ENCODE measurements at places on chromosomes 16 and 17.

DNA sequence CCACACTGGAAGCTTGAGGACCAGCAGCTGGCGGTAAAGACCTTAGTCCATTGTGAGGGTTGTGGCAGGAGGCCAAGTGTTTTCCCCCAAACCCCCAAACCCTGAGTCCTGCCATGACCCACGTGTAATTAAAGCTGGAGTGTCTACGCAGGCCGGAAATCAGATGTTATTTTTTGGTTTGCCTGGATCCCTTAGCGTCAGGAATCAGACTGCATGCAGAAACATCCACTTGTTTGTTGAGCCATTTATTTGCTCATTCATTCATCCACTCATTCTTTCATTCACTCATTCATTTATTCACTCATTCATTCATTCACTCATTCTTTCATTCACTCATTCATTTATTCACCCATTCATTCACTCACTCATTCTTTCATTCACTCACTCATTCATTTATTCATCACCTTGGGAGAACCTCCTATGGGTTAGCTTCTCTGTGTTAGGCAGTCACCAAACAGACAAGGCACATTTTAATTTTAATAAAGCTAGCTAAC is 313.1 kb downstream of the MAF start:
- DNase-seq: no peak

DNA sequence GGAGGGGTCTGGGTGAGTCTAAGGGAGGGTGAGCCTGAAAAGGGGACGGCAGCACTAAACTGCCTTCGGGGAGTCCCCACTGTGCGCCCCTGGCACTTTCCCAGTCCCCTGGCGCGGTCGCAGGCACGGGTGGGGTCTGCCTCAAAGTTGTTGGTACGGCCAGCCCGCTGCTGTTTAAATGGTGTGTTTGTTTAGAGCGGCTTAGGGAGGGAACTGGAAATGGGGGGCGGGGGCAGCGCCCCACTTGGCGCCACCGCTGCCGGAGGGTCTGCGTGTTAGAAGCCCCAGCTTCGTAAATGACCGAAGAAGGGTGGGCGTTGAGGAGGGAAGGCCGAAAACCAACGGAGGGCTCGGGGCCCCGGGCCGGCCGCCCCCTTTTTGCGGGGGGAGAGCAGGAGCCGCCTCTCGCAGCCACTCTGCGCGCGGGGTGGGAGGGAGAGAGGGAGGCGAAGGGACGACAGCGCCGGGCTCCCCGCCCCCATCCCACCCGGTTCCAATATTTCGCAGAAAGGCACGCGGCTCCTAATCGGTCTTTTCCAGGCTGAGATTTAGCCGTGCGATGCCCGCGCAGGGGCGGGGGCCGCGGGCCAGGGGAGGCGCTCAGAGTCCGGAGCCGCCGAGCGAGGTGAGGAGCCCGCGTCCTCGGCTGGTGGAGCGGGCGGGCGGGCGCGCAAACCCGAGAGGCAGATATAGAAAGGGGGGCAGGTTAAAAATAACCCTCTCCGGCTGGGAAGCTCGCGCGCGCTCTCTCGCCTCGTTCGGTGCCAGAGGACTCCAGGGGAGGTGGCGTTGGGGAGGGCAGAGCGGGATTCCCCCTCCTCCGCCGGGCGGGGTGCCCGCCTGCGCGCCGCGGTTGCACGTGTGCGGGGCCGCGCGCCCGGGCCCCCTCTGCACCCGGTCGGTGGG is 54.9 kb downstream of the SREBF1 start:
- peak; percentile 64 for DNase-seq

GRCh38 chr16:17329391-17329790 is 141.4 kb downstream of the XYLT1 start:
- no peak for DNase-seq

- DNase-seq: no peak
Observed at GRCh38 chr16:8828541-8829165, 31.0 kb downstream of the PMM2 start.

- no peak for DNase-seq
Observed at GRCh38 chr17:57125866-57126265, 40.8 kb downstream of the AKAP1 start.

GRCh38 chr16:70676675-70677498 is 9.0 kb downstream of the MTSS2 start:
- DNase-seq: no peak

GRCh38 chr16:26344976-26345375 is 653.2 kb downstream of the HS3ST4 start:
- DNase-seq: no peak

DNA sequence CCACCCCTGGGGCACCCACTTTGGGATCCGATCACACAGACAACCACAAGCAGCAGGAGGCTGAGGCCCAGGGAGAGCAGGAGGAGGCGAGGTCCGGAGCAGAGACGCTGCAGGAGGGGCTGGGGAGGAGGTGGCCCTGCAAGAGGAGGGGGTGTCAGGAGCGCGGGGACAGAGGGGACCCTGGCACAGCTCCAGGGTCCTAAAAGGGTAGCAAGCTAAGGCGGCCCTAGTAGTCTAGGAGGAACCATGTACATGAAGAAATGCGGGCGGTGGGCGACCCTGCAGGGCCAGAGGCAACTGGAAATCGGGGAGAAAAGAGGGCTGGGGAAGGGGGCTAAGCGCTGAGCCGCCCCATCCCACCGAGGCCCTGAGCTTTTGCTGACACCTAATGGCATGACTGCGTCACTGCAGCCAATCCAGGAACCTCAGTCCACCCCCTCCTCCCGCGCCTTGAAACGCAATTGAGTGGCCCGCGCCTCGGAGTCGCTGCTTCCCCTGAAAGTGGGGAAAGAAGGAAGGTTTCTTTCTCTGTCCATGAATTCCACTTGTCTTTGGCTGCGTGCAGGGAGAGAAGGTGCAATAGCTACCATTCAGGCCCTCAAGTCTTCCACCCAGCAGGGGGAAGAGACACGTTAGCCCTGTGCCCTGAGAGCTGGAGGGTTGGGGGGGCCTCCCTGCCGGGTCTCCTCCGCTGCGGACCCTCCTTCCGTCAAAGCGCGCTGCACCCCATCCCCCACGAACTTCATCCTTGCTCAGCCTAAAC is 1.8 kb downstream of the ASGR1 start:
- DNase-seq: peak; percentile 85

DNA sequence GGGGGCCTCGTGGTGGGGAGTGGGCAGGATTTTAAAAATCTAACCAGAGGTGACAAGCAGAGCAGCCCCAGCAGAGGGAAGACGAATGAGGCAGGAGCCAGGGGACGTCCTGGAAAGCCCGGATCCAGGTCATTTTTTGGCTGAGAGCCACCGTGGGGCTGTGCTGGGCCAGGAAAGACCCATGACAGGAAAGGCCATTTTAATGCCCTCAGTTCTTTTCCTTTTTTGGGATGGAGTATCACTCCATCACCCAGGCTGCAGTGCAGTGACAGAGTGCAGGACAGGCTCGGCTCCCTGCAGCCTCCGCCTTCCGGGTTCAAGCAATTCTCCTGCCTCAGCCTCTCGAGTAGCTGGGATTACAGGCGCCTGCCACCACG is 30.5 kb upstream of the JPH3 start:
- no peak for DNase-seq

DNA sequence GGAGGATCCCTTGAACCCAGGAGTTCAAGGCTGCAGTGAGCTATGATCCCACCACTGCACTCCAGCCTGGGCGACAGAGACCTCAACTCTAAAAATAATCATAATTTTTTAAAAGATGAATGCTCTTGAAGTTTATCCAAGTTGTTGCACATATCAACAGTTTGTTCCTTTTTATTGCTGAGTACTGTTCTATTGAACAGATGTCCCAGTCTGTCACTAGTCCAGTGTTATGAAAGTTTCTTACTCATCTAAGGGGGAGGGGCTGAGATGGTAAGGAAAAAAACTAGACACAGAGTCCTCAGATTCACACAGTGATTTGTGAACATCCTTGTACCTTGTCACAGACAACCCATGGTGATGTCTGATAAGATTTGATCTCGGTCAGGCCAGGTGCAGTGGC is 3.9 kb downstream of the ACAP1 start:
- no peak for DNase-seq

DNA sequence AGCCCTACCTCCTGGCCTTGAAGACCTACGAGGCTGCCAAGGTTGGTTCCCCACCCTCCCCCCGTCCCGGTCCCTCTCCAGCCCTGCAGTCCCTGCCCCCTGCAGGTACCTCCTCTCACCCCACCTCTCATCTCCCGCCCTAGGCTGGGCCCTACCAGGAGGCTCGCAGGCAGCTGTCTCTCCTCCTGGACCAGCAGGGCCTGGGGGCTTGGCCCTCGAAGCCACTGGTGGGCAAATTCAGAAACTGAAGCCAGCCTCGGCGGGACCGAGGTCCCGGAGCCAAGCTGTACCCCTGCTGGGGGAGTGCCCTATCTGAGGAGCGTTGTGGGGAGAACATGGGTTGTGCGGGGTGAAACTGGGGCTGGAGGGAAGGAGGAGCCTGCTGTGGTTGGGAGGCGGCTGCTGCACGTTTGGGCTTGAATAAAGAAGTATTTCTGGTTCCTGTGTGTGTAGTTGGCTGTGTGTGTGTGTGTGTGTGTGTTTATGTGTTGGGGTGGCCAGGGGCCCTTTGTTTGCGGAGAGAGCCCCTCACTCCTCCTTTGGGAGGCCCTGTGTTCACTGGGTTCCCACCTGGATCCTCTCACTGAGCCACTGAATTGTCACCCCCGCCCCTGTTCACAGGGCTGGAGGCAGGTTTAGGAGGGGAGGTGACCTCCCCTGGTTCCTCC is 5.9 kb downstream of the ADAD2 start:
- no peak for DNase-seq

DNA sequence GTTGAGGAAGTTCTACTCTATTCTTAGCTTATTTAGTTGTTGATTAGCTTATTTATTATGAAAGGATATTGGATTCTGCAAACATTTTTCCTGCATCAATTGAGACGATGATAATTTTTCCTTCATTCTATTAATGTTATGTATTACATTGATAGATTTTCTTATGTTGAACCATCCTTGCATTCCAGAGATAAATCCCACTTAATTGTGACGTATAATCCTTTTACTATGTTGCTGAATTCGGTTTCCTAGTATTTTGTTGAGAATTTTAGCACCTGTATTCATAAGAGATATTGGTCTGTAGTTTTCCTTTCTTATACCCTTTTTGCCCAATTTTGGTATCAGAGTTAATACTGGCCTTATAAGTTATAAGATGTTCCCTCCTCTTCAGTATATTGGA is 47.6 kb upstream of the BRD7 start:
- no peak for DNase-seq

GRCh38 chr17:14080847-14081251 is 11.5 kb downstream of the COX10 start:
- DNase-seq: no peak

- DNase-seq: no peak
Observed at GRCh38 chr16:11215935-11216556, 40.0 kb downstream of the SOCS1 start.

DNA sequence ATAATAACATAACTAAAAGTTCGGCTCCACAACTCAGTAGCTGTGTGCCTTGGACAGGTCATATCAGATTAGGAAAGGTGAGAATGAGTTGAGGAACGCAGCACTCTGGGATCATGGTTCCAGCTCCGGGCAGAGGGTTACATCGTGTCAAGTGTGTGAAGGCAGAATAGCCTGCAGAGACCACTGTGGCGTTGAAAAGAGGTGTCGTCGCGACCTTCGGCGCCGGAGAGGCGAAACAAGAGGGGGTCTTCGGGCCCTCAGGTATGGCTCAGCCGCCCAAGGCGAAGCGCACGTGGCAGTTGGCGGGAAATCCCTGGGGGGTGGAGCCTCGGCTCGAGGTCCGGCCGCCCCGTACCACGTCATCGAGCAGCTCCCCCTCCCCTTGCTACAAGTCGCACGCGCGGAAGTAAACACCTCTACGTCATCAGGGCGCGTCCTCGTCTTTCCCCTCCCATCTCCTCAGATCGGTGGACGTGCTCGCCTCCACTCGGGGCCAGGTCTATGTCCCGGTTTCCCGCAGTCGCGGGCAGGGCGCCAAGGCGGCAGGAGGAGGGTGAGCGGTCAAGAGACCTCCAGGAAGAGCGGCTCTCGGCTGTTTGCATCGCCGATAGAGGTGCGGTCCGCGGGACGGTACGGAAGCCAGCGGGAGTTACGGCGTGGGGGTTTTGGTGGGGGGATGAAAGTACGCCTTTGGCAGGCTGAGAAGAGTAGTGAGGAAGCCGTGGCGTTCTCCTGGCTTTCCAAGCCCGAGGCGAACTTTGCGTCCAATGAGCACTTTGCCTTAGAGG is at the start of gene DHX40:
Gene DHX40 (plus strand): TSS at position 440 of the 788 bp plus-strand sequence. CDS start 62 bp downstream, at position 502.
- peak; percentile 96 for DNase-seq

- no peak for DNase-seq
Observed at GRCh38 chr17:55334285-55334684, 69.5 kb downstream of the HLF start.

DNA sequence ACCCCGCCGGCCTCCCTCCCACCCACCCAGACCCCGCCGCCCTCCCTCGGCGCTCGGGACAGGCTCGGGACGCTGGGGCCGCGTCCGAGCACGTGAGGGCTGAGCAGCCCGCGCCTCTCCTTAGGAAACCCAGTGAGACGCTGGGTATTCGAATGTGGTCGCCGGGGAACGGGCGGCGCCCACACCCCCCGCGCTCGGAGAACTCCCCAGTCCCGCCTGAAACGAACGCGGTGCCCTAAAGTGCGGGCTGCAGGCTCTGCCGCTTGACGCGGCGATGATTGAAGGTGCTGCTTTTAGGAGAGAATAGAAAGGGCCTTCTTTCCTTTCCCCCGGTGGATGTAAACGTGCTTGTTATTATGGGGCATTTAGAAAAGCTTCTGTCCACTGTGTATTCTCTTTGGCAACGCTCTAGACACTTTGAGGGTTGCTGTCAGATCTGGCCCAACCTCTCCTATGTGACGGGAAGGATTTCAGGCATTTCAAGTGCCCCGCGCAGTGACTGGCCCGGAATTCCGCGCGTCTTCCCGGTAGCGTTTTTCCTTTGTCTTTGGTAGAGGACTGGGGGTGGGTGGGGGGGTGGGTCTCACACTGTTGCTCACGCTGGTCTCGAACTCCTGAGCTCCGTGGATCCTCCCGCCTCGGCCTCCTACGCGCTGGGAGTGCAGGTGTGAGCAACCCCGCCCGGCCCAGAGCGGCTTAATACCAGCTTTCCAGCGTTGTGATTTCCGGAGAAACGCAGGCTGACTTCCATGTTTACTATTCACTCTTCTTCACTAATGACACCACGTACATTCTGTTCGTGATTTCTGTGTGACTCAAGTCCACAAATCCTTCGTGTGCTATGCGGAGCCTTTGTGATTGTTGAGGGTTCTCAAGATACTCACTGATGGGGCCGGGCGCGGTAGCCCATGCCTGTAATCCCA is 21.8 kb upstream of the FOXK2 start:
- peak; percentile 47 for DNase-seq

- DNase-seq: no peak
Observed at GRCh38 chr16:78597809-78598570, 498.5 kb downstream of the WWOX start.

DNA sequence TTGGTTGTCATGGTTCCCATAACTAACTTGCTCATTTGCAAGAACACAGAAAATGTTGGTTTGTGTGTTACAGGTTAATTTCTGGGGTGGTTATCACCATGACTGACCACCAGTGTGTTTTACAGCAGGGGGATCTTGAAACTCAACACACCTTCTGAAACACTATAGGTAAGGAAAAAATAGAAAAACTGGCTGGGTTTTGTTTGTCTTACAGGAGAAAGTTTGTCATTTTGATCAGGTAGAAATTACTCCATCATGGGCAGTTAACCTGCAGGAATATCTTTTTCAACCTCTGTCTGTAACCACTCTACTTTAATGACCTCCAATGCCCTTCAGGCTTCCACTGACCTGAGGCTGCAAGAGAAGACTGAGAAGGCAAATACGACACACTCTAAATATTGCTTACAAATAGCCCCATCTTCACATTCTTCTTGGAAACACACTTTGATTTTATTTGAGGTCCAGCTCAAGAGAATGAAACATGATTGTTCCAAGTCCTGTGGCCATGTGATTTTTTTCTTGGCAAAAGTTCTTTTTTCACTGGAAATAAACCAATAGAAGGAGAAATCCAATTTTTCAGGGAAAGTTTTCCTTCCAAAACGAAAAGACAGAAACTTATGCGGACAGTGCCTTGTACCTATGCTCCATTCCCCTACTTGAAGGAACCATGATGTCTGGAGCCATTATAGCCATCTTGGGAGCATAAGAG is 428.7 kb upstream of the SALL1 start:
- no peak for DNase-seq

All from WTC11 (cell line).